ENCODE measurements at places on chromosomes 5 and 9. TPM values are rescaled to one million over a fixed set of nuclear protein-coding genes. Genes with fewer than 3 reads are reported as not detected.

DMGDH gene
- 0.95 TPM for total RNA-seq

NMUR2 gene
- total RNA-seq = not detected

ADGRD2 gene
- total RNA-seq = not detected

SPDL1 gene
- total RNA-seq = 3.8 TPM

ARL10 gene
- 1.0 TPM for total RNA-seq

RPL37 gene
- total RNA-seq = 828 TPM

OR1J2 gene
- not detected for total RNA-seq

GABRA6 gene
- total RNA-seq = not detected

ITGA1 gene
- total RNA-seq = 47.0 TPM

TDRD7 gene
- total RNA-seq = 30.7 TPM

PCDHGA11 gene
- 1.3 TPM for total RNA-seq

CENPK gene
- total RNA-seq = 5.2 TPM

SLIT3 gene
- total RNA-seq = 15.7 TPM

DRD1 gene
- 0.09 TPM for total RNA-seq

FAM221B gene
- not detected for total RNA-seq

PCDHA7 gene
- total RNA-seq = 0.17 TPM

GADD45G gene
- 13.9 TPM for total RNA-seq

PCDHGA6 gene
- total RNA-seq = 1.6 TPM

FRMD3 gene
- total RNA-seq = 32.4 TPM

RGS3 gene
- 74.8 TPM for total RNA-seq

FABP6 gene
- not detected for total RNA-seq

CDKN2B gene
- total RNA-seq = 158 TPM

HMMR gene
- 3.0 TPM for total RNA-seq

OR1K1 gene
- not detected for total RNA-seq

LTC4S gene
- 8.7 TPM for total RNA-seq

ARL14EPL gene
- not detected for total RNA-seq

STC2 gene
- 1.7 TPM for total RNA-seq

MARCHF3 gene
- 57.7 TPM for total RNA-seq

PCDHB16 gene
- total RNA-seq = 1.2 TPM
